Stimulated activated naive B cell treated with anti-CD40 and anti-IgM and Interleukin-4, amounts not matched to agents 10 μg/mL and 1 μg/mL and 100 μg/mL, for 72 hours (primary cell): ENCODE measurements at places on chromosomes 13 and 19.

DNA sequence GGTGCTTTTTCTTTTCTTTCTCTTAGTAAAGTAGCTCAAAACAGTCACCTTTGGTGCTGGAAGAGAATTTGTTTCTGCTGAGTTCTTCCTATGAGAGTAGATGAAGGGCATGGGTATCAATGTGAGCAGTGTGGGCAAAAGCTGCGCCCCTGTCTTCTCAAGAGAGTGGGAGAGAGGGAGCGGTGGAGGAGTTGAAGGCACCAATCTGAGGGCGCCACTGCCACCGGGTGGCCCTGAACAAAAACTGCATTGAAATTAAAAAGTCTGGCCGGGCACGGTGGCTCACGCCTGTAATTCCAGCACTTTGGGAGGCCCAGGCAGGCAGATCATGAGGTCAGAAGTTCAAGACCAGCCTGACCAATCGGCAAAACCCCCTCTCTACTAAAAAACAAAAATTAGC, 28.7 kb upstream of the EPHX3 start:
- H3K4me3 ChIP-seq: no peak overlapping the region
- no peaks in the 10 kb centered on the region for H3K27me3 ChIP-seq
- H3K27ac ChIP-seq: peak overlapping the region; percentile 59
- H3K36me3 ChIP-seq: peaks cover 47% of the 10 kb centered on the region
- no peak for DNase-seq

DNA sequence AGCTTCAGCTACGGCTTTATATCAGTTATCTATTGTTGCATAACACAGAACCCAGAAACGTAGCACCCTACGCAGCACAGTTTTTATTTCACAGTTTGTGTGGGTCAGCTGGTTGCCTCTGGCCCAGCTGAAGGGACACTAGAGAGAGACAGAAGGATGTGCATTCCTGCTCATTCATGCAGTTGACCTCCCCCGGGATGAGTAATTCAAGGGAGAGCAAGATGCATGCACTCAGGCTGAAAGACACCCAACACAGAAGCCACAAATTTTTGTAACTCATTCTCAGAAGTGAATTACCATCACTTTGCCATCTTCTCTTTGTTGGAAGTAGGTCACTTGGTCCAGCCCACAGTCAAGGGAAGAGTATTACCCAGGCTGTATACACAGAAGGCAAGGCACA, 89.5 kb downstream of the EFNB2 start:
- H3K27ac ChIP-seq: no peak overlapping the region
- DNase-seq: no peak
- no peaks in the 10 kb centered on the region for H3K4me1 ChIP-seq
- peaks cover 14% of the 10 kb centered on the region for H3K27me3 ChIP-seq

- peaks cover 38% of the 10 kb centered on the region for H3K4me1 ChIP-seq
- H3K36me3 ChIP-seq: peaks cover 63% of the 10 kb centered on the region
- H3K27me3 ChIP-seq: no peaks in the 10 kb centered on the region
- no peak for DNase-seq
- H3K4me3 ChIP-seq: peak overlapping the region; percentile 92
- H3K27ac ChIP-seq: peak overlapping the region; percentile 93
These were observed 1.1 kb downstream of the GYS1 start for GRCh38 chr19:48991873-48992580.

DNA sequence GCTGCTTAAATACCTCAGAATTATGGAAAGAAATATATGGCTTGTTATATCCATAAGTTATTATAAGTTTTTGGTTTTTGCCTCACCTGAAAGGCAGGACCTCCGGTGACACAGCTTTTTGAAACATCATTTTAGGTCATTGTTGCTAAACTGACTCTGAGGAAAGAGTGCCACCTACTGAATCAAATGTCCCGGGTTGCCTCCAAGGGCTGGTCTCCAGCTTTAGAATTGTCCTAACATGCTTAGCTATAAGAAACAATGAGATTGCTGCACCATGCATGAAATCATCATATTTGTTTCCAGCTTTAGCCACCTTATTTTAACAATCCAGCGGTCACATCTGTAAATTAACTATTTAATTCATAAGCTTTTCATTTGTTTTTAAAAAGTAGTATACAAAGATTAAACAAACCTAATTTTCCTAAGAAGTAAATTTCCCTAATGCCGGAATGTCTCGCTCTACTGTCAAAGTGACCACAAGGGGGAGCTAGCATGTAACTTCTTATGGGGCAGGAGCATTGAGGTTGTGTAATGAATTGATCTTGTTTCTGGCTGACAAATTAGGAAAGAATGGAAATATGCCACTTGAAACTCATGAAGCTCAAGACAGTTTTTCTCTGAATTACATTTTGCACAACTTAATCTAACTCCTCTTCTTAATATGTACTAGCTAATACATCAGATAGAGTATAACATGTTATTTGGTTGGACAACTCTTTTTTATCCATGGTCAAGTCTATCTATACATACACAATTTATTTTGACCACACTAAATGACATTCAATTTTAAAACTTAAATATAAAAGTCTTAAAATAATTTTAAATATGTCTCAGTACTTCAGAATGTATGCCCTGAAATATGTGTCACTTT, 6.7 kb upstream of the PCDH17 start:
- peaks cover 15% of the 10 kb centered on the region for H3K4me1 ChIP-seq
- no peak overlapping the region for H3K27ac ChIP-seq
- H3K27me3 ChIP-seq: peaks cover 18% of the 10 kb centered on the region
- DNase-seq: no peak

DNA sequence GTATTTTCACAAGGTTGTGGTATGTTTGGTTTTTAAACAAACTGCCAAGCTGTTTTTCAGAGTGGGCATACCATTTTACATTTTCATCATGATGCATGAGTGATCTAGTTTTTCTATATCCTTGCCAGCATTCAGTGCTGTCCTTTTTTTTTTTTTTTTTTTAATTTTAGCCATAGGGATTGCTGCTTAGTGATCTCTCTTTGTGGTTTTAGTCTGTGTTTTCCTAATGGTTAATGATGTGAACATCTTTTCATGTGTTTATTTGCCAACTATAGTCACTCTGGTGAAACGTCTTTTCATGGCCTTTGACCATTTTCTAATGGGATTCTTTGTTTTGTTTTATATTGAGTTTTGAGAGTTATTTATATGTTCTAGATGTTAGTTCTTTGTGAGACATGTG, 59.7 kb downstream of the SHISA2 start:
- H3K4me3 ChIP-seq: no peak overlapping the region
- H3K27me3 ChIP-seq: peaks cover 7% of the 10 kb centered on the region

DNA sequence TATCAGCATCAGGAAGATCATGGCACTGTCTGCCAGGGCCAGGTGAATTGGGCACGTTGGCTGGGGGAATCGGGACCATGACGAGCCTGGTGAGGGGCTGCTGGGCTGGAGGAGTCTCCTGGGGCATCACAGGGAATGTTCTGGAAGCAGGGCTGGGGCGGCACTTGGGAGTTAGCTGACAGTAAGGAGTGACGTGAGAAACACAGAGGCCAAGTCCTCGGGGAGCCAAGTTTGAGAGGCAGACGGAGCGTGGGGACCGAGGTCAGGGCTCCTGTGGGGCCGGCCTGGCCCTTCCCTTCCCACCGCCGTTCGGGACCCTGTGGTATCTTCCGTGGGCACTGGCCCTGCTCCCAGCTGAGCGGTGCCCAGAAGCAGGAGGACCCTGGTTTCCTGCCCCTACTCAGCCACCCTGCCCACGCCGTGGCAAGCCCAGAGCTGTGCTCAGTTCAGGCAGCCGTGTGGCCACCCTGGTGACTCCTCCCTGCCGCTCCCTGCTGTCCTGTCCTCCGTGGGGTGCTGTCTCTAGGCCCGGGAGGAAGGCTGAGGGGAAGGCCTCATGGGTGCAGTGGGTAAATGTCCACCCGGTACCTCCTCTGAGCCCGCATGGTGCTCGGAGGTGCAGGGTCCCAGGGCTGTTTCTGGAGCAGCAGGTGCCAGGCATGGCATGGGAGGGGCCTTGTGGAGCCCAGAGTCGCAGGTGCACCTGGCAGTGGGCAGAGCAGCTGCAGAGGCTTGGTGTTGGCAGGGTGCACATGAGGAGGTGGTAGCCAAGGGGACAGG, 25.2 kb downstream of the CRTC1 start:
- H3K27ac ChIP-seq: no peak overlapping the region
- H3K27me3 ChIP-seq: no peaks in the 10 kb centered on the region
- H3K4me3 ChIP-seq: no peak overlapping the region
- DNase-seq: no peak
- no peaks in the 10 kb centered on the region for H3K36me3 ChIP-seq
- peaks cover 25% of the 10 kb centered on the region for H3K4me1 ChIP-seq

- H3K36me3 ChIP-seq: peaks cover 3% of the 10 kb centered on the region
- no peak overlapping the region for H3K27ac ChIP-seq
These were observed 1.4 kb upstream of the SBSN start for GRCh38 chr19:35529241-35530218.

- peaks cover 16% of the 10 kb centered on the region for H3K4me1 ChIP-seq
- H3K36me3 ChIP-seq: no peaks in the 10 kb centered on the region
- H3K4me3 ChIP-seq: no peak overlapping the region
- peaks cover 54% of the 10 kb centered on the region for H3K27me3 ChIP-seq
- no peak overlapping the region for H3K27ac ChIP-seq
- DNase-seq: no peak
These were observed 802 bp downstream of the BCAM start for GRCh38 chr19:44809577-44810233.

DNA sequence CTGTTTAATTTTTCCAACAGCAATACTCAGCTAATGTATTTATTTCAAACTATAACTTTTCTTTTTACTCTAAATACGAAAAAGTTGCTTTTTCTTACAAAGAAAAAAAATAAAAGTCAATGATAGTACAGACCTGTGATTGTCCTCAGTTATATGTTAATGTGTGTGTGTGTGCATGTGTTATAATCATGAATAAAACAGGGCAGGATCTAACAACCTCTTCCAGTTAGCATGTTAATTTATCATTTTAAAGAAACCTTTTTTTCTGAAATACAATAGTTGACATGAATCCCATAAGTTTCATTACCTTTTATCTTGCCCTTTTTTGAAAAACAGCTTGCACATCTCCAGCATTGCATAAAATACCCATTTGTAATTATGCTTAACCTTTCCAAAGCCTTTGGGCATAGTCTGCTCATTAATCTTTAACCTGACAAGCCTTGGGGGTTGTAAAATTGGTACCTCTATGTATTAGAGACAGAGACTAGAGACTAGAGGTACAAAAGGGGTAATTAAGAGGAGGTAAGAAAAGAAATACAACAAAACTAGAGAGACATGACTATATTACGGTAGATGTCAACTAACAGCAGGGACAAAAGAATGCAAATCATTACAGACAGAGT, 828.1 kb downstream of the OLFM4 start:
- no peaks in the 10 kb centered on the region for H3K36me3 ChIP-seq
- H3K27ac ChIP-seq: no peak overlapping the region
- DNase-seq: no peak
- no peaks in the 10 kb centered on the region for H3K4me1 ChIP-seq
- H3K27me3 ChIP-seq: no peaks in the 10 kb centered on the region

GRCh38 chr19:54439174-54439851, 9.7 kb upstream of the LENG8 start:
- H3K36me3 ChIP-seq: peaks cover 39% of the 10 kb centered on the region
- peaks cover 14% of the 10 kb centered on the region for H3K4me1 ChIP-seq
- H3K4me3 ChIP-seq: no peak overlapping the region
- H3K27me3 ChIP-seq: peaks cover 2% of the 10 kb centered on the region

- H3K36me3 ChIP-seq: no peaks in the 10 kb centered on the region
- H3K4me1 ChIP-seq: no peaks in the 10 kb centered on the region
- peaks cover 9% of the 10 kb centered on the region for H3K27me3 ChIP-seq
- H3K4me3 ChIP-seq: no peak overlapping the region
These were observed 169.8 kb downstream of the SHISA2 start for GRCh38 chr13:25881971-25882451.

GRCh38 chr13:25281935-25282332, 5.4 kb downstream of the MTMR6 start:
- H3K36me3 ChIP-seq: peaks cover 7% of the 10 kb centered on the region
- DNase-seq: peak; percentile 14
- peaks cover 71% of the 10 kb centered on the region for H3K4me1 ChIP-seq
- H3K4me3 ChIP-seq: peak overlapping the region; percentile 19
- no peaks in the 10 kb centered on the region for H3K27me3 ChIP-seq

- no peak overlapping the region for H3K27ac ChIP-seq
- H3K4me3 ChIP-seq: no peak overlapping the region
- no peaks in the 10 kb centered on the region for H3K36me3 ChIP-seq
- H3K4me1 ChIP-seq: no peaks in the 10 kb centered on the region
- no peaks in the 10 kb centered on the region for H3K27me3 ChIP-seq
These were observed 37.4 kb downstream of the KLF5 start for GRCh38 chr13:73096173-73096572.

- DNase-seq: no peak
- H3K27me3 ChIP-seq: no peaks in the 10 kb centered on the region
- peaks cover 8% of the 10 kb centered on the region for H3K4me1 ChIP-seq
These were observed 9.7 kb downstream of the NAXD start for GRCh38 chr13:110624766-110625756.

DNA sequence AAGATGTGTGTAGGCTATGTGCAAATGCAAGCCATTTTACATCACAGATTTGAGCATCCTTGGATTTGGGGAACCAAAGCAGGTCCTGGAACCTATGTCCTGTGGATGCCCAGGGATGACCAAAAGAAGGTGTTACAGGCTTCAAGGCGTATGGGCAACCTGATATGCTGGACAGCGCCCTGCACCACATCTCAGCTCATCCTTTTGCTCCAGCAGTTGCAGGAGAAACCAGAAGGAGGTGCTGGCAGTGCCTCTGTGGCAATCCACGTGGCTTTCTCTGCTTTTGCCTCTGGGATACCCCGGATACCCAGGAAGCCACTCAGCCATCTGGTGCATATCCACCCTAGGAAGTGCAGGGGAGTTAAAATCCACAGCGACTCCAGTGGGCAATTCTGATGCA, 110.3 kb upstream of the VSTM2B start:
- no peak for DNase-seq
- H3K4me1 ChIP-seq: no peaks in the 10 kb centered on the region
- peaks cover 5% of the 10 kb centered on the region for H3K27me3 ChIP-seq

DNA sequence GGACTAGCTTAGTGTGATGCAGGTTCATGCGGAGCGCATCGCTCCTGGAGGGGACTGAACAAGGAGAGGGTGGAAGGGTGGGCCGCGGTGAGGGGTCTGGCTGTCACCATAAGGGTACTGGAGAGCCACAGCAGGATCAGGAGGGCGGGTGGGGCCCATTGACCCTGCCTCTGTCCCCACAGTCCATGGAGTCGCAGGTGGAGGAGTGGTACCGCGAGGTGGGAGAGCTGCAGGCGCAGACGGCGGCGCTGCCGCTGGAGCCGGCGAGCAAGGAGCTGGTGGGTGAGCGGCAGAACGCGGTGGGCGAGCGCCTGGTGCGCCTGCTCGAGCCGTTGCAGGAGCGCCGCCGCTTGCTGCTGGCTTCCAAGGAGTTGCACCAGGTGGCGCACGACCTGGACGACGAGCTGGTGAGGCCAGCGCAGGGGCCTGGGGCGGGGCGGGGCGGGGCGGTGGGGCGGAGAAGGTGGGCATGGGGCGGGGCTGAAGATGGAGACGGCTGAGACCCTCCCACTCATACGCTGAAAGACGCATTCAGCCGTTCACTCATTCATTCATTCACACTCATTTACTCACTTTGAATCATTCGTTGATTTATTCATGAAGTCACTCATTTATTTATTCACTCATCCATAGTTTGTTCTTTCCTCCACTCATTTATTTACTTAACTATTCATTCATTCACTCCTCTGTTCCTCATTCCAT, 27.5 kb upstream of the SHKBP1 start:
- peaks cover 56% of the 10 kb centered on the region for H3K27me3 ChIP-seq
- peak; percentile 52 for DNase-seq
- peak overlapping the region; percentile 68 for H3K27ac ChIP-seq
